Stimulated activated CD8-positive, alpha-beta memory T cell treated with anti-CD3 and anti-CD28 coated beads, Interleukin-12 subunit alpha, Interleukin-12 subunit beta, amount 100 ng/mL, for 4 hours (primary cell): ENCODE measurements at places on chromosomes 4 and X.

DNA sequence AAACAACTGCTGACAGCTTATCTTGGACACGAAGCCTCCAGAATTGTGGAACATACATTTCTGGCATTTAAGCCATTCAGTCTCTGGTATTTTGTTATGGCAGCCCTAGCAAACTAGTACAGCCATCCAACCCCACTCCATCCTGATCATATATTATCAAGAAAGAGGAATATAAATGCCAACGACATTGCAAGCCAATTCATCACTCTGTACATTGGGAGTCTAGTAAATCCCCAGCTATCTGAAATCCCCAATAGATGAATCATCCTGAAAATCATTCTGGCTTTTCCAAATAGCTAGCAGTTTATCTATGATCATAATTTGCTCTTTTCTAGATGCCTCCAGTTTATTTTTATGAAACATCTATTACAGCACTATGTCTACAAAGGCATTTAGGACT, 41.1 kb downstream of the FRMD7 start:
- no peak for DNase-seq

- no peak for DNase-seq
Measured at GRCh38 chrX:136193771-136194170, 46.4 kb downstream of the FHL1 start.

DNA sequence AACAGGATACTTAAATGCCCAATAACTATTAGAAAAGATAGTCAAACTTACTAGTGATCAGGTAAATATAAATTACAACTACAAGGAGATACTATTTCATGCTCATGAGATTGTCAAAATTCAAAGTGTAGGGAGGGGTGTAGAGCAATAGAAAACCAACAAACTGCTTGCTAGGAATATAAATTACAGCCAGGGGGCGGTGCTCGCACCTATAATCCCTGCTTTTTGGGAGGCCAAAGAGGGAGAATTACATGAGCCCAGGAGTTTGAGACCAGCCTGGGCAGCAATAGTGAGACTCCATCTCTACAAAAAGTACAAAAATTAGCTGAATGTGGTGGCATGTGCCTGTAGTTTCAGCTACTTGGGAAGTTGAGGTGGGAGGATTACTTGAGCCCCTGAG, 556.5 kb upstream of the NR3C2 start:
- DNase-seq, result no peak

GRCh38 chrX:39718981-39719380, 378.8 kb downstream of the BCOR start:
- DNase-seq, result no peak

GRCh38 chr4:99845708-99846469, 29.3 kb downstream of the DAPP1 start:
- no peak for DNase-seq

DNA sequence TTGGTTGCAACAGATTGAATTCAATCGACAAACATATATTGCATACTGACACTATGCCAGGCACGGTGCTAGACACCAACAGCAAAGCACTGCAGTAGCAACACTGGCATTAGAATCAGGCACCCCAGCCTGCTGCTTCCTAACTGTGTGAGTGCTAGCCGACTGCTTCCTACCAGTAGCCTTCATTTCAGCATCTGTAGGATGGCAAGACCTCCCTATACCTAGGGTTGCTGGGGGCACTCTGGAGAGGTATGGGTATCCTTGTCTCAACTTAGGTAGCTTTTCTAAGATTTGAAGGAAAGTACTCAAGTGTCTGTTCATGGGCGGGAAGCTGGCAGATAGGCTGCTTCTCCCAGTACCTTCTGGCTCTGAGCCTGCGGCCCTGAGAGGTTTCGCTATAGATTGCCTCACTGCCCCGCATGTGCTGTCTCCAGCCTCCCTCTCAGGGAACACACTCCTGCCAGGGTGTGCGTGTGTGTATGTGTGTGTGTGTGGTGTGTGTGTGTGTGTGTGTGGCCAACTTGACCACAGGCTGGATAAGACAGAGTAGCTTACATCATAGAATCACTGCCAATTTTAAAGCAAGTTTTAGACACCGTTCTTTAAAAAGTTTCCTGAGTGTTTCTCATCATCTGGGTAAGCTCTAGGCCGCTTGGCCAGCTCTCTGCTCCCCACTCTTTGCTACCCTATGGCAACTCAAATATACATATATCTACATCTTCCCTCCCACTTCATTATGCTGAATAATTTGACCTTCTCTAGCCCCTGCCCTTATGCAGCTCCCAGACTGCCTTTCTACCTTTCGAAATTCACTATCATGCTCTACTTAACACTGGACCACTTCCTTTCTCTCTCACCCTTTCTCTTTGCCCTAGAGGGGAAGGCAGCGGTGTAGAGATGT, 97.0 kb upstream of the PJA1 start:
- no peak for DNase-seq

GRCh38 chr4:27276307-27277073, 415.8 kb downstream of the STIM2 start:
- no peak for DNase-seq

DNA sequence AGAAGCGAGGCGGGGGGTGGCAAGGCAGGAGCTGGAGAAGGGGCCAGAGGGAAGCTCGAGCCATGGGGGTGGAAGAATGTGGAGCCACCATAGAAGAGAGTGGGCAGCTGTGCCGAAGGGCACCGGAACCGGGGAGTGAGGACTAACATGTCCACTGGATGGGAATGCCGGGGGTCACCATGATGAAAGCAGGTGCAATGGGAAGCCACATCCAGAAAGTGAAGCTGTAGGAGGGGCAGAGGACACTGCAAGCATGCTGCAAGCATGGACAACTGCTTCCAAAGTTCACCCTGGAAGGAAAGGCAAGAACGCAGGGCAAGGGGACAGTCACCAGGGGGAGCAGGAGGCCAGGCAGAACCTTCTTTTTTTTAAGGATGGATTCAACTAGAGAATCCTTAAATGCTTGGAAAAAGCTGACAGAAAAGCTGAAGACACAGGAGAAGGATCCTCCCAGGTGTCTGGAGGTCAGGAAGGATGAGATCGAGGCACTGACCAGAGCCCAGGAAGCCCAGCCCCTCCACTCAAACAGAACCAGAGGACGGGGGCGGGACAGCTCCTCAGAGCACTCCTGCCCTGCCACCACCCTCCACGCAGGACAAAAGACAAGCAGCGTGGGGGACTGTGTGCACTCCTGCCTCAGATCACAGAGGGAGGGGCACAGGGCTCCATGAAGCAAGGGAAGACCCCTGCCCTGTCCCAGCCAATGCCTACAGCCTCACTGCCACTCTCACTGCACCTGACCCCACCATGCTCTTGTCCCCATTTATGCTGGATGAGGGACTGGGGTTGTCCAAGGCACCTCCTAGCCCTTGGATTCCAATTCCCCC, 169.2 kb downstream of the AFAP1 start:
- DNase-seq, result no peak

DNA sequence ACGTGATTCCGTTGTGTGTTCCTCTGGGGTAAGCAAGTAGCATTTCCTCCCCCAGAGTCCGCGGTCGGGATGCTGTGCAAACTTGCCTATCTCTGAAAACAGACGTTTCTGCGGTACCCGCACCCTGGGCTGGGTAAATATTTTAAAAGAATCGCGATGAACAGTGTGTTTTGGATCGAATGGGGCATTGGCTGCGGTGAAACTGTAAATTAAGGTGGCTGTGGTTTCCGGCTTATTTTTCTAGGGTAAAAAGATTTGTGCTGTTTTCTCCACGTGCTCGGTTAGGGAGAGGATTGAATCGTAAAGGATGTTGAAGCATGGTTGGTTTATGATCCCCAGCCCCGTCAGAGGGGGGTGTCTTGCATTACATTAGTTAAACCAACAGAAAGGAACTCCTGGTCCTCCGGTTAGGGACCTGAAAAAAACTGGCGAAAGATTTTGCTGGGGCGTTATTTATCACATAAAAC, 1.2 kb downstream of the HHIP start:
- no peak for DNase-seq

DNA sequence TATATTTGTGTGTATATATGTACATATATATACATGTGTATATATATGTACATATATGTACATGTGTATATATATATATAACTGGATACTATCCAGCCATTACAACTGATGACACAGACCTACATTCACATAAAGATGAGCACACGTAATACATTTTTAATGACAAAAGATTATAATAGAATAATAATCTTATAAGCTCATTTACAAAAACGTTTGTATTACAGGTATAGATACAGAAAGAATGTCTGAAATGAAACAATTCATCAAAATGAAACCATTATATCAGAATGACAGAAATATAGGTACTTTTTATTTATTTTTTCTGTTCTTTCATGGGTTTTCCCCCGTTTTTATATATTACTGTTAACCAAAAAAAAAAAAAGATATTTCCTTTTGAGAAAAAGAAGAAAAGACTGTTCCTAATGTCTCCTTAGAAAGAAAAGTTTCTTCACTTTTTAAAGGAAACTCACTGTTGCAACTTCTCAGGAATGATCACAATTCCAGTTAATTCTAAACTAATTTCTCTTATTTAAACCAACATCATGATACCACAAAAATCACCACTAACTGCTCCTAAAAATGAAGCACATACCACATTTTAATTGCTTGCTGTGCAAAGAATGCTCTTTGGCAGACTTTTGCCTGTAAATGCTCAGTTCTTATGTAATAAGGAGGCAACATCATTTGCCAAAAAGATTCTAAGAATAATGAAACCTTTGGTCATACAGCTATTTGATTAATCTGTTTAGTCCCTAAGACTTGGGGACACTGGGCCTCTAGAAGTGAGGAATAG, 18.9 kb downstream of the LEF1 start:
- no peak for DNase-seq

DNA sequence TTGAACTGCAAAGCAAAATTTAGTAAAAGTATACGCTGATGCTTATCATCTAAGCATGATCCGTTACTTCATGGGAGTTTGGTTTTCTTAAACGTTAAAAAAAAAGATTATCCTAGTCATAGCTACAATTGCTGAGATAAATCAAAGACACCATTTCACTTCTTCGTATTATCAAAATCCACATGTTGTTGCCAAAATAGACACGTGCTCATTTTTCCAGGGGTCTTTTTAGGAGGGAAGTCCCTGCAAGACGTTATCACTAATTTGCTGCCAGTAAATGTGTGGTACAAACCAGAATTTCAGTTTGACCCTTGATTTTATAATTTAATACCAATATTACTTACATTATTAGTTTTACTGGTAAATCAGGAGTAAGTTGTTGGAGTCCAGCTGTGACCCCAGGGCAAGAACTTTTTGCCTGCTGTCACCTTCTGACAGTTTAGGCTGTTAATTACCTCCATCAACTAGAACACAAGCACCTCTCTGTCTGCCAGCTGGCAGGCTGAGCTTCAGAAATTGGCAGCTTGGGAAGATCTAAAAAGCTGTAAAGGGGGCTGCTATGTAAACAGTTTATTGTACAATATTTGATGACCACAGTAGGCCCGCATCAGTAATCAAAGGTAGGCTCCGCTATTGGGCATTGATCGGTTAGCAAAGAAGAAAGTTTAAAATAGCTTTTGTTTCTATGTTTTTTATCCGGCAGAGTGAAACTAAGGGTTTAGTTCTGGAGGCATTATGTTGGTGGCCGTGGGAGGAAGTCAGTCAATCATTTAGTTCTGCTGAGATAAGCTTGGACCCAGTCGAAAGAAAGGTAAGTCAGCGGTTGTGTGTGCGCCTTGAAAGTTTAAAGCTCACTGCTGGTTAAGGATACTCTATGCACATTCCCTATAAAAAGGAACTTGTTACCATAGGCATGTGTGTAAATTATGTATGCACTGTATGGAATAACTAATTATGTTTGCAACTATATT, 196.4 kb downstream of the FBXO8 start:
- DNase-seq, result no peak

DNA sequence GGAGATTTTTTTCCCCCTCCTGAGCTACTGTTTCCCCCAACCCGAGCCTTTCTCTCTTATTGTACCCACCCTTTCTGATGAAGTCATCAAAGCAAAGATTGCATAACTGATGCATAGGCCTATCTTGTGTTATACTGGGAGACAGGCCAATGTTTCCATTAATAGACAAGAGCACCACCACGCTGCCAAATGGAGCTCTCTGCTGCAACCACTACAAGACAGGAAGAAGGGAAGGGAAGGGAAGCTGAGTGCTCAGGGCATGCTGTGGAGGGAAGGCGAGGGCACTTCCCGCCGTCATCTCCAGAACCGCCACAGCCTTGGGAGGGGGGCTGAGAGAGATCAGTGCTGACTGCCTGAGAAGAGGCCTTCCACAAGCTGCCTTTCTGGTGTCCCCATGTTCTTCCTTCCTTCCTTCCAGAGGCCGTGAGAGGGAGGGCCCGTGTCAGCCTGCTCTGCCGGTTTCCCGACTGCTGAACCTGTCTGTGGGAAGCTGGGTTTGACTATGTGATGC, 75.0 kb downstream of the MGST2 start:
- DNase-seq, result no peak

DNA sequence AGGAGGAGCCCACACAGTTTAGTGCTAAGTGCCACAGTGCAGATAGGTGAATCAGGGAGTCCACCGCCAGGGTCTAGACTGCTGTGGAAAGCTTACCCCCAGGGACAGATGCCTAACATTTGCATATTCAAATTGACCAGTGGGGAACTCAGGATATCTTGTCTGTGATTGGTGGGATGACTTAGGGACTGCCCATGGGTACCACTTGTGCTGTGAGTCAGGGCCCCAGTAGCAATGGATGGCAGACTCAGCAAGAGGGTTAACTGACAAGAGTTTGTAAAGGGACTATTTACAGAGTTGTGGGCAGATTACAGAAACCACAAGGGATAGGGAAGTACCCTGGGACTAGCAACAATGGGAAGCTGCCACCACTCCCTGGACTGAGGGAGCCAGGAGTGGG, 282.1 kb downstream of the BCOR start:
- DNase-seq, result no peak

GRCh38 chr4:15906020-15906443, 32.5 kb downstream of the FGFBP1 start:
- no peak for DNase-seq

DNA sequence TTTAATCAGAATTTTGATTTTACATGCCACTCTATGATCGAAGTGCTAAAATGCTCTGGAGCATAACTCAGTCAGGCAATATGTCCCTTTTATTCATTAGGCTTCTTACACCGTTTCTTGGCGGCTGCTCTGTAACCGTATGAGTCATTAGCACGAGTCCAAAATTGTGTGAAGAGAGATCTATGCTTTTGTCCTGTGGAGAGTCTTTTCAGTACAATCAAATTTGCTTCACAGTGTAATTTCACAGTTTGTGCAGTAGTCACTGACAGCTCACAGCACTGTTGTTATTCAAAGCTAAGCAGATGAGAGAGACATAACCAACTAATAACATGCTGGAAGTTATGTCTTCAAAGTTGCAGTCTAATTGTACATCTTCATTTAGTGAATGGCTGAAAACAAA, 167.8 kb downstream of the PCDH10 start:
- DNase-seq, result no peak

DNA sequence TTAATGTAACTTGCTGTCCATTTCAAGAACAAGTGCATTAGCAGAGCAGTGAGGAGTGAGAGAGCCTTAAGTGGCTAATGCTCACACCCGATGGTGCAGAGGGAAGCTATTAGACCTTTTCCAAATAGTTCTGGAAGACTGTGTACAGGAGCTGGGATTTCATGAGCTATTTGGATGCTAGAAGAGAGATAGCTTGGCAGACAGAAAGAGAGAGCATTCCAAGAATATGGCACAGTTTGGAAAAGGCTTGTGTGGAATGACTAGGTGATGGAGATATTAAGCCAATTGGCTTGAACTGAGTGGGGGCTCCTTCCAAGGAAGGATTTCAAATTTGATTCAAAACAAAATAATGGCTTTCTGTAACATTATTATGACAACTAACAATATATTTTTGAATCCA, 1097.2 kb upstream of the TENM3 start:
- no peak for DNase-seq
